ENCODE measurements at places on chromosomes 5 and 9.
A peak's percentile ranks its signal among the peaks of the same experiment; 100 is the strongest.

DNA sequence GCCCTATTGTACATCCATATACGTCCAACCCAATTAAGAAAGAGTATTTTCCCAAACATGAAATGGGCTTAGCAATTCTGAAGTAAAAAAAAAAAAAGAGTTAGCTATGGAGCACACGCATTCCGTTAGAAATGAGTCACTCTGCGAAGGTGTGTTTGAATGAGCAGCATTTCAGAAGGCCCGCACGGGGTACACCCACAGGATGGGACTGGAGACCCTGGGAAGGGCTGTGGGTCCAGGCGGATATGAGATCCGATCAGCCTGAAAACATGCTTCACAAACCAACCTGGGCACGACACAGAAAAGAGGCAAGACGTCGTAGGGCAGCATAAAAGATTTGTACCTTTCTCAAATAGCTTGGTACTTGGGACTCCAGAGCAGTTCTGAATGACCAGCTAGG, 173.9 kb upstream of the KLF9 start:
- no peak for DNase-seq

DNA sequence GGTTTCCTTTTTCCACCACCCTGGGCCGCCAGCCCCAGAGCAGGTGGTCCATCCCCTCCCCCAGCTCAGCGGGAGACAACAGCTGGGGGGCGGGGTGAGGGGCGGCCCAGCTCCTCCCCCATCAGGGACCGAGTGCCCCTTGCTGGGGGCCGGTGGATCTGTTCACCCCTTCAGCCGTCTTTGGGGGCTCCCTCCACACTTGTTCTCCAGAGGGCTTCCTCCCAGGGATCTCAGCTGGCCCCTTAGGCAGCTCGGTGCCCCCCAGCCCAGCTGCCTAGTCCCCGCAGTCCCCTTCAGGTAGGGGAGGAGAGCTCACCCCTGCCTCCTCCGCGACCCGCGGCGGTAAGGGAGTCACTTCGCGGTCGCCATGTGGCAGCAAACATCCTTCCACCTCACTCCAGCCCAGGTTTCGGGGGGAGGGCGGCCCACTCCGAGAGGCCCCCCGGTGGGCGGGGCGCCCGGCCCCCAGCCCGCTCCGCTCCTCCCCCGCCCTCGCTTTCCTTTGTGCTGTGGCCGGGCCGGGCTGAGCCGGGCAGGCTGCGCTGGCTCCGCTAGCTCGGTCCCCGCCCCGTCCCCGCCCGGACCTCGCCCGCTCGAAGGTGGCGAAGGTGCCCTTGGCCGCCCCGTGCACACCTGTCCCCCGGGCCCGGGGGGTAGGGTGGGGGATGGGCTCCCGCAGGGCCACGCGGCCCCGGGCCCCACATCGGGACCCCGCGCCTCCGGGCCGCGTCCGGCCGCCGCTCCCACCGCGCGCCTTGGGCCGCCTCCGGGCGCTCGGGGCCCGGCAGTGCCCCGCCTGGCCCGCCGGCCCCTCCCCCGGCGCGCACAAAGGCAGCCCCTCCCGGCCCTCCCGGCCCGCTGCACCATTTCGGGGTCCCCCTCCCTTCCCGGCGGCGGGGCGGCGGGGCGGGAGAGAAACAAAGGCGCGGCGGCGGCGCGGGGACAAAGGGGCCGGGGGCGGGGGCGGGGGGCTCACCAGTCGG, 683 bp downstream of the DBN1 start:
- DNase-seq, result no peak

- no peak for DNase-seq
Observed at GRCh38 chr9:86668488-86668887, 278.8 kb downstream of the GAS1 start.

- no peak for DNase-seq
Observed at GRCh38 chr5:150624334-150625163, 15.9 kb upstream of the SYNPO start.

DNA sequence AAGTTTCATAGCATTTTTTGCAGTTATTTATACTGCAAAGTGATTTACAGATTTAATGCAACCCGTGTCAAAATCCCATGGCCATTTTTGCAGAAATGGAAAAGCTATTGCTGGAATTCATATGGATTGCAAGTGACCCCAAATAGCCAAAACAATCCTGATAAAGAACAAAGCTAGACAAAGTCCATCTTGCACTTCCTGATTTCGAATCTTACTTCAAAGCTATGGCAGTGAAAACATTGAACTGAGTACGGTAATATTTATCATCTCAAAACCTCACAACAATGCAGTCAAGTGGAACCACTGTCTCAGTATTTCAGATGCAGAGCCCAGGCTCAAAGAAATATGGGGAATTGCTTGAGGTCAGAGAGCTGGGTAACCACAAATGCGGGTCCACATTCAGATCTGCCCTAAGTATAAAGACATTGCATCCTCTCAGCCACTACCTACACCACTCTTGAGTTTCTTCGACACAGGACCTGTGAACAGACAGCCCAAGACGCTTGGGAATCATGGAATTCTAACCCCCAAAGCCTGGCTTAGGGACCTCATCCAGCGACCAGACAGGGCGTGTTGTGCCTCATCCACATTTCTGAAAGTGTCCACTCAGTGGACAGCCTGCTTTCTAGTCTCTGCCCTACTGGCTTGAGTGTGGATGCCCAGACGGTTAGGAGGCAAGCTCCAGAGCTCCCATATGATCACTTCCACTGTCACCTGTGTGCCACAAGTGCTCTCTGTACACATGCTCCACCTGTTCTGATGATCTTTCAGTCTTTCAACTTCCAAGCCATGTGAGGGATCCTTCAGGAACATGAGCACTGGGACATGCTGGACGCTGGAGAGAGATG, 39.3 kb upstream of the KCNIP1 start:
- DNase-seq, result no peak

- no peak for DNase-seq
Observed at GRCh38 chr5:32628049-32628844, 42.9 kb downstream of the SUB1 start.

DNA sequence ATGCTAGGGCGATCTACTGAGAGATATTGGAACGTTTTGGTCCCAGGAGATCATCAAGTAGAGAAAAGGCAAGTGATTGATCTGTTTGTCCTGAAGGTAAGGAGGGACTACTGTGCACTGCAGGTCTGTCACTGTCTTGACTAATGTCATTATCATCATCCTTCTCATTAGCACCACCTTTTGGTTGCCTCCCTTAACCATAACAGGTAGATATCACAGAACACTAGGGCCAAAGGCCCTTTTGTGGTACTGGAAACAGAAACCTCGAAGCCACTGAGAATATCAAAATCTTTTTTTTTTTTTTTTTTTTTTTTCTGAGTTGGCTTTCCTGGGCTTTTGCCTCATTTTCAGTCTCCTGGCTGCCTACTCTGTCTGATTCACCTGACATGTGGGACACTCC, 134.0 kb downstream of the KCTD16 start:
- no peak for DNase-seq

GRCh38 chr5:32721626-32722025, 10.5 kb downstream of the NPR3 start:
- DNase-seq, result no peak

- no peak for DNase-seq
Observed at GRCh38 chr9:6525326-6526045, 112.5 kb downstream of the UHRF2 start.

GRCh38 chr5:142743592-142744441, 26.4 kb upstream of the ARHGAP26 start:
- DNase-seq, result no peak

DNA sequence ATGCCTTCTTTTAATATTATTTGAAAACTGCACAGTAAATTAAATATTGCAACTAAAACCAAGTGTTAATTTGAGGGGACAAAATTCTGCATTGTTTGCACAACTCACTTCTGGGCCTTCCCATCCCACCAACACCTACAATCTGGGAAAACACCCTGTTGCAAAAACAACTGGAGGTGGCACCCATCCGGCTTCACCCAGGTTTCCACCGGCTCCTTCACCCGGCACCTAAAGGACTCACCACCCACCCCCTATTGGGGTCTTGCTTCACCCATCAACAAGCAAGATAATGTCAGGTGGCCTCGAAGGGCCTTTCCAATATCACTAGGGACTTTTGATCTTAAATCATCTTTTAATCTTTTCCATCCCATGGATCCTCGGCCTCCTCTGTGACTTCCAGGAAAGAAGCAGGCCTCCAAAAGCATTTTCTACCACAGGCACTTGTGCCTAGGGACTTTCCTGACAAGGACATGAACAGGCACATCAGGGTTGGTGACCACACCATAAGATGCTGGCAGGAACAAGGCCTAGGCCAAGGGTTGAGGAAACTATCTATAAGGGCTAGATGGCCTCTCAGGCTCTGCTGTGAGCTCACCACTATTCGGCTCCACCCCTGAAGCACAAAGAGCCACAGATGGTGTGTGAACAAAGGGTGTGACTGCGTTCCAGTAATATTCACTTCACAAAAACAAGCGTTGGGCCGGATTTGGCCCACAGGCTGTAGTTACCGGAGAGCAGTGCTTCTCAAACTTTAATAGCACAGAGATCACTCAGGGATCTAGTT, 205.1 kb downstream of the AUH start:
- DNase-seq, result no peak

- no peak for DNase-seq
Observed at GRCh38 chr5:127910307-127910956, 173.1 kb upstream of the SLC12A2 start.

- DNase-seq, result no peak
Observed at GRCh38 chr9:129385211-129385934, 207.3 kb upstream of the IER5L start.

GRCh38 chr9:33697171-33697570, 98.2 kb upstream of the PRSS3 start:
- no peak for DNase-seq

DNA sequence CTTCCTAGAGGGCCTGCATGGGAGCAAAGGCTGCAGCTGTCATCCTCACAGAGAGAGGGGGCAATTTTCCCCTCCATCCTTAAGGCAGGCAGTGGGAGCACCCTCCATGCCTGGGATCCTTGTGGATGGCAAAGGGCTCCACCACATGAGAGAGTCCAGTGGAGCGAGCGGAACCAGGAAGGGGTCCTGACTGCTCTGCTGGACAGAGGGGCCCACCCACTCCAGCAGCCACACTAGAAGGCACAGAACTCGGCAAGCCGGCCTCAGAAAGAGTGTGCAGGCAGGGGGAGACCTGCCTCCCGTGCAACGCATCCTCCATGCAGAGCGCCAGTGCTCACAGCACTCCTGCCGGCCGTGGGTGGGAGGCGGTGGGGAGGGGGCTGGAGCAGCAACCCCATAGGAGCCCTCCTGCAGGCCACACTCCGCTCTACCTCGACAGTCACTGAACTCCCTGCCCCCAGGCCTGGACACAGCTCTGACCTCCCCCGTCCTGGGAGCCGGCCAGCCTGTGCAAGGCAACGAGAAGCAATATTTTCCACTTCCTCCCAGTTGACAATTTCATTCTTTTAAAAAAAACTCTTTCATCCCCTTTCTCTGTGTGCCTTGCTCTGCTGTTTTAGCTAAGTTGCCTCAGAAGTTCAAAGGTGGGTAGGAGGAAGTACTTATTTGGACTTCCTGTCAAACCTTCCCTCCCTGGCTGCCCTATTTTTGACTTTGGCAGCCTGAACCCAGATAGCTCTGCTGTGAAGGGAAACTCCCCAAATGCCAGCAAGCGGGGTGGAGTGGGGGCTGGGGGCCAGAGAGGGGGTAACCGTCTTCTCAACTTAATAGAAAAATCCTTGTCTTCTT, 5.3 kb upstream of the LCP2 start:
- DNase-seq, result no peak

DNA sequence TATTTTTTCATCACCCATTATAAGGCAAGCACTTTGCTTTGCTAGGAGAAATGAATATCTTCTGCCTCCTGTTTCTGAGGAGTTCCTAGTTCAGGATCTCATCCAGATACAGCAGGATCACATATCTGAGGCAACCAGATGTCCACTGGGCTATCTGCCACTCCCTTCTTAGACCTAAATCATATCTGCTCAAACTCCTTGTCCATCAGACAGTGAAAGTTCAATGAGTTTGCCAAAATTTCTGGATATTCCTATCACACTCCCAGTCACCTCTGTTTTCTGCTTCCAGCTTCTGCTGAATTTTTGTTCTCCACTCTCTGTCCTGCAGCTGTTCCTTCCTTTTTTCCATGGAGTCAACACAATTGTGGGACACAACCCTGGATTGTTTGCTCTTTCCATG, 54.2 kb upstream of the BASP1 start:
- no peak for DNase-seq

GRCh38 chr9:135901826-135902225, 5.5 kb downstream of the CAMSAP1 start:
- no peak for DNase-seq

- no peak for DNase-seq
Observed at GRCh38 chr9:36319806-36320205, 61.6 kb upstream of the GNE start.

GRCh38 chr5:142326480-142326938, 1.7 kb upstream of the SPRY4 start:
- DNase-seq, result no peak

- no peak for DNase-seq
Observed at GRCh38 chr5:45741110-45741509, 44.9 kb upstream of the HCN1 start.

DNA sequence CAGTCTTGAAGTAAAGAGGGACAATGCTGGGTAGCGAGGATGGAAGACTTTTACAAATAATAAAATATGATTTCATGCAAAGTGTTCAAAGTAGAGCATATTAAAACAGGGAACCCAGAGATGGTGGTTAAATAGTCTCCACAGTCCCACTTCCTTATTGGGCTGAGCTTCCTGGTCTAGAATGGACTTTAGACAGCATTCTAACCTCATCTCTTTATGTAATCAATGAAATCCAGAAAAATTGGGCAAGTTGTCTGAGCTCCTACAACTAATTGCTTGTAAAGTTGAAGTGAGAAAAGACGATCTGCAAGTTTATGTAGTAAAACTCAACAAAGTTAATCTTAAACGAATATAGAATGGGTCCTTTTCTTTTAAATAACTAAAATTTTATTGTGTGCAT, 328.9 kb downstream of the PJA2 start:
- DNase-seq, result no peak

GRCh38 chr9:35557320-35557719, 47.7 kb upstream of the TESK1 start:
- DNase-seq, result no peak

GRCh38 chr5:6634306-6634705, 1.1 kb downstream of the SRD5A1 start:
- DNase-seq, result no peak

- peak; percentile 24 for DNase-seq
Observed at GRCh38 chr5:41371738-41372137, 138.7 kb downstream of the PLCXD3 start.

GRCh38 chr9:94867281-94867841, 140.9 kb downstream of the AOPEP start:
- no peak for DNase-seq

DNA sequence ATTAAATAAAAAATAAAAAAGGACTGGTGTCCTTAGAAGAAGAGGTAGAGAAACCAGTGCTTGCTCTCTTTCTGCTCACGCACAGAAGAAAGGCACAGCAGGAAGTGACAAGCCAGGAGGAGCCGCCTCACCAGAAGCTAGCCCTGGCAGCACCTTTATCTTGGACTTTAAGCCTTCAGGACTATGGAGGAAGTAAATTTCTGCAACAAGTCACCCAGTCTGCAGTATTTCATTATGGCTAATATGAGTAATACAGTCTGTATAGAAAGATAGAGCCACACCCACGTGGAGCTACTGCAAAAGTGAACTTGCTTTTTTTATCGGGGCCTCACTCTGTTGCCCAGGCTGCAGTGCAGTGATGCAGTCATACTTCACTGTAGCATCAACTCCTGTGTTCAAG, 68.4 kb downstream of the PDZD2 start:
- no peak for DNase-seq

- DNase-seq, result no peak
Observed at GRCh38 chr5:77869116-77869798, 93.1 kb upstream of the TBCA start.

GRCh38 chr5:169300468-169301385, at the start of gene SLIT3:
Gene SLIT3 (minus strand): TSS chr5:169301139. CDS start chr5:169300709, 430 bp downstream.
- peak; percentile 75 for DNase-seq

- peak; percentile 23 for DNase-seq
Observed at GRCh38 chr5:124697933-124698591, 48.4 kb downstream of the ZNF608 start.

Data from fibroblast of skin of left biceps (primary cell).